ENCODE measurements at places on chromosomes 5 and 9.

GRCh38 chr9:117555964-117556629 is 141.2 kb upstream of the ASTN2 start:
- peak; percentile 19 for DNase-seq

GRCh38 chr9:1701113-1701512 is 314.0 kb upstream of the SMARCA2 start:
- no peak for DNase-seq

- peak; percentile 45 for DNase-seq
These were observed 11.9 kb downstream of the GRIN1 start for GRCh38 chr9:137150617-137151457.

DNA sequence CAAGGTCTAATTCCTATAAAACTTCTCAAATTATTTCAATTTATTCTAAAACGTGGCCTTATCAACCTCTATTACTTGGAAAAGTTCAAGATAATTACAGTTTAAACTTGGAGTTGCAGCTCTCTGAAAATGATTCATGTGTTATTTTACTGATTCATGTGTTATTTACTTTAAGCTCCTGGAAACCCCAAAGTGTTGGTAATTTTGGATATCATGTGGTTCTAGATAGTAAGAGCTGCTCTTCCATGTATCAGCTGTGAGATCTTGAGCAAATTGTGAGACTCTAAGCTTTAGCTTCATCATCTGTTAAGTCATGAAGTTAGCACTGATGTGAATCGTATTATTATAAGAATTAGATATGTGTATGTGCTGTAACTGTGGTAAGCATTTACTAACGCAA is 749.2 kb downstream of the TLE4 start:
- DNase-seq: no peak

DNA sequence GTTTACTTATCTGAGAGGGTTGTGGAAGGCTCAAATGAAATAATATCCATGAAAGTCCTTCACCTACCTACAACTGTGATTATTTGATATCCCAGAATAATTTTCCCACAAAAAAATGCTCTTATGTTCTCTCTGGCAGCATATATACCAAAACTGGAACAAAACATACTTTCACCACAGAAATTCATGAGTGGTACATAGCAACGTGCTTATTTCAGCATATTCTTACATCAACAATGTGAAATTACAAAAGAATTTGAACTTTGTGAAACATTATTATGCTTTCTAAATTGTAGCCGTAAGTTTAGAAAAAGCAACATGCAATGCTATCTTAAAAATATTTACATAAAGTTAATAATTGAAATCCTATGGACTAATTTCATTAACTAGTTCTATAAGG is 137.1 kb downstream of the GABRB2 start:
- no peak for DNase-seq

DNA sequence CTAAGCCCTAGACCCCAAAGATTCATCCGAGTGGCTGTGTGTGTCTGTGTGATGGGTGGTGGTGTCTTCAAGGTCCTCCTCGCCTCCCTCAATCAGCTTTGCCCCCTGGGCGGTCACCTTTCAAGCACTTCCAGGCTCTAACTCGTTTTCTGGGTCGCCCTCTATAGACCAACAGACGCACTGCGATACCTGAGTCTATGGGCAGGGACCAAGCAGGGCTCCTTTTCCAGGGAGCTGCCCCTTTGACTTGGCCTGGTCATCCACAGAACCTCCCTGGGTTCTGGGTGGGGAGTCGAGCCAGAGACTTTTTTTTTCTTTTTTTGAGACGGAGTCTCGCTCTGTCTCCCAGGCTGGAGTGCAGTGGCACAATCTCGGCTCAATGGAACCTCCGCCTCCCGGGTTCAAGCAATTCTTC is 1.1 kb downstream of the SLC27A4 start:
- peak; percentile 73 for DNase-seq

DNA sequence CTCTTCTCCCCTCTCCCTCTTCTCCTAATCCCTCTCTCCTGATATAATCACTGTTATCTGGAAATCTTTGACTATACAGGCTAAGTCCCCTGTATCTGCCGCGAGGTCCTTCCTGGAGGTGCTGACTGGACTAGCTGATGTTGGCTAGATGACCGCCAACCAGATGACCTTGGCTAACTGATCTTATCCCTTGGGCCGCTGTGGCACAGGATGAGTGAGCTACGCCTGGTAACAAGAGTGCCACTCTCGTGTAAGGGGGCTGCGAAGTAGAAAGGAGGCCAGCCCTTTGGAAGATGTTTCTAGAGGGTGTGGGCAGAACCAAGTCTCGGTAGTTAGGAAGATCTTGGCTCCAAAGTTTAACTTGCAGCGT is 345 bp upstream of the PRRC1 start:
- no peak for DNase-seq

- DNase-seq: no peak
These were observed 334.2 kb downstream of the PDE4D start for GRCh38 chr5:59559323-59559722.

DNA sequence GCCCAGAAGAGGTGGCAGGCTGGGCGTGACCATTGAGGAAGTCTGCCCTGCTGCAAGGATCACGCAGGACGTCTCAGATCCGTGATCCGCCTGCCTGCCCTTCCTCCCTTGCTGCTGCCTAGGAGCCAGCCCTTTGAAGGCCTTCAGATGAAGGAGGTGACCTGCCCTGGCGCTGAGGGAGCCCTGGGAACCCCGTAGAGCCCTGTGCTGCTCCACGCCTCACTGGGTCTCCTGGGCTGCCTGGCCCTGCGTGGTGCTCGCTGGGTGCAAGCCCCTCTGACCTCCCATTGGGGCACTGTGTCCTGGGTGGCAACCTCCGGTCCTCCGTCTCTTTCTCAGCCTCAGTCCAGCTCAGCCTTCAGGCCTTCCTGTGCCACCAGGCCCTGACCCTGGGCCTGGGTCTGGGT is 295.3 kb upstream of the IRX4 start:
- DNase-seq: no peak

GRCh38 chr5:77851176-77852067 is 75.3 kb upstream of the TBCA start:
- DNase-seq: peak; percentile 31

DNA sequence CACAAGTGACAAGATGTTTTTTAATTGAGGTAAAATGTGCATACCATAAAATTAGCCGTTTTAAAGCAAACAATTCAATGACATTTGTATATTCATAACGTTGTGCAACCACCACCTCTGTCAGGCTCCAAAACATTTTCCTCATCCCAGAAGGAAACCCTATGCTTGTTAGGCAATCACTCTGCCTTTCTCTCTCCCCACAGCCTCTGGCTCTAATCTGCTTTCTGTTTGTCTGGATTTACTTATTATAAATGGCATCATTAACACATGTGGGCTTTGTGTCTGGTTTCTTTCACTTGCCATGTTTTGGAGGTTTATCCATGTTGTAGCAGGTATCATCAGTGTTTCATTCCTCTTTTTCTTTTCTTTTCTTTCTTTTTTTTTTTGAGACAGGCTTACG is 1.4 kb upstream of the N4BP3 start:
- DNase-seq: no peak

DNA sequence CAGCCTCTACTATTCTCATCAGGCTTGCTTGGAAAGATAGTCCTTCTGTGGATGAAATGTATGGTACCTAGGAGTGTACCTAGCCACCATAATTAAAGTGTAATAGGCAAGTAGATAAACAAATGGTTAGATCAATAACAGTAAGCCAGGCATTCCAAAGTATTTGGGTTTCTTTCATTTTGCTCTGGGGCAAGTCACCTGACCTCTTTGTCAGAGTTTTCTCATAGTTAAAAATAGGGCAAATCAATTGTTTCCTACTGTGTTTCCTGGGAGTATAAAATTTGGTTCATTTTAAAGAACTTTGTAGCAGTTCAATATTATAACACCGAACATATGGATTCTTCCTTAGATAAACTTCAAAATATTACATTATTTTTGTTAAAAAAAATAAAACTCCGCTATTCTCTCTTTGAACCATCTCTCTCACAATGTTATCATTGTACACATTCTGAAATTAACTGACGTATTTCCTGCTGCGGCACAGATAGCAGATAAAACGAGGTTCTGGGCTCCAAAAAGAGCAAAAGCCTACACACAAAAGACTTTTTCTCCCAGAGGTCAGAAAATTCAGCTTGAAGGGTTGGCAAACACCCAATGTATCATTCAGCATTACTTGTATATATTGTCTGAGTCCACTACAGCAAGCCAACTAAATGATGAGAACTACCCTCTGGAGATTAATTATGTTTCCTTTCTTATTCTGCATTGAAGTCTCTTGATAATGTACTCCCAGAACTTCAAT is 267.9 kb downstream of the COX7C start:
- no peak for DNase-seq

- DNase-seq: no peak
These were observed 3.1 kb downstream of the FAM163B start for GRCh38 chr9:133605856-133606707.

DNA sequence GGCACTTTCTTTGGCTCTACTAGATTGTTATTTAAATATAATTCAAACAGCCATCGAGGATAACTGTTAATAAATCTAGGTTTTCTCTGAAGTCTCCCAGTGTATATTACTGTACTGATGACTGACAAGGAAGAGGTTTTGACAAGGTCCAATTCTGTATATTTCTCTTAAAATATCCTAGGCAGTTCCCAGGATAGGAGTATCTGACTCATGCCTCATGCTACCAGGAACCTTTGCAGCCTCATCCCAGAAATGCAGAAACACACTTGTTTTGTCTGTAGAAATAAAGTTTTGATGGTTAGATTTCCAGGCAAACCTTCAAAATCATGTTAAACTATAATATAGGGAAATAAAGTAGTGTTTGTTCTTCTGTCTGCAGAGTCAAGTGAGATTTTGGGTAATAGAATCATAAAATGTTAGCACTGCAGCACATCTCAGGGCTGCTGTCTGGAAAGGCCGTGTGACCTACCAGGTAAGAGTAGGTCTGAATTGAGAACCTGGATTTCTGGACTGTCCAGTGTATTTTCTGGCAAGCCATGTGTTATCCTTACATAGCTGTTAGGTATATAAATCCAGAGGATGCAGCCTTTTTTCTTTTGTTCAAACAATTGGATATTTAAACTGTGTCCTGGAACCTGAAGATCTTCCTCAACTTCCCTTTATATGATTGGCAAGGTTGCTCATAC is 8.3 kb downstream of the UBE2D2 start:
- no peak for DNase-seq

- DNase-seq: no peak
These were observed 639.4 kb downstream of the SEMA5A start for GRCh38 chr5:8906303-8906967.

DNA sequence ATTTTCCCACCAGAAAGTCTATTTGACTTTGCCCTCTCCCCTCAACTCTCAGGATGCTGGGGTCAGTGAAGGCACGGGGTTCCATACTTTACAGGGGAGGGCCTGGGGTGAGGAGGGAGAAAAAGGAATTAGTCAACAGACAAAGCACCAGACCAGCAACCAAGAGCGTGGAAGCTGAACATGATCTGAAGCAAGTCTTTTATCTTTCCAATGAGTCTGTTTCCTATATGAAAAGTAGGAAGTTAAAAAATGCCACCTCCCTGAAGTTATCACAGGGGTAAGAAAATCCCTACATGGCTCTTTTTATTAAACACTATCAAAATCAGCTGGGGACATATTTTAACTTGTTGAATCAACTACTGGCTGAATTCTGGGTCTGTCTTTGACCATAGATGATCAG is 337.0 kb downstream of the TRPM3 start:
- DNase-seq: no peak

DNA sequence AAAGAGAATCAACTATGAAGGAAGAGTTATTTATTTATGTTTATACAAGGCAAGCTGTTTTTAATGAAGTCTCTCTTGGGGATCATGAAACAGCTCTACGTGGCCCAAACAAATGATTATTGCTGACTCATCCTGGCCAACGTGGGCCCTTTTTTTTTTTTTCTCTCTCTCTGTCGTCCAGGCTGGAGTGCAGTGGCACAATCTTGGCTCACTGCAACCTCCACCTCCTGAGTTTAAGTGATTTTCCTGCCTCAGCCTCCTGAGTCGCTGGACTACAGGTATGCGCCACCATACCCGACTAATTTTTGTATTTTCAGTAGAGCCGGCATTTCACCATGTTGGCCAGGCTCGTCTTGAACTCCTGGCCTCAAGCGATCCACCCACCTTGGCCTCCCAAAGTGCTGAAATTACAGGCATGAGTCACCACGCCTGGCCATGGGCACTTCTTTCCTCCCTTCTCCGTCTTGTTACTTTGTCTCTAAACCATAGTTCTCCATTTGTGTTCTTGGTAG is 98.3 kb downstream of the BASP1 start:
- no peak for DNase-seq

GRCh38 chr5:124199893-124200292 is 546.5 kb downstream of the ZNF608 start:
- DNase-seq: no peak

DNA sequence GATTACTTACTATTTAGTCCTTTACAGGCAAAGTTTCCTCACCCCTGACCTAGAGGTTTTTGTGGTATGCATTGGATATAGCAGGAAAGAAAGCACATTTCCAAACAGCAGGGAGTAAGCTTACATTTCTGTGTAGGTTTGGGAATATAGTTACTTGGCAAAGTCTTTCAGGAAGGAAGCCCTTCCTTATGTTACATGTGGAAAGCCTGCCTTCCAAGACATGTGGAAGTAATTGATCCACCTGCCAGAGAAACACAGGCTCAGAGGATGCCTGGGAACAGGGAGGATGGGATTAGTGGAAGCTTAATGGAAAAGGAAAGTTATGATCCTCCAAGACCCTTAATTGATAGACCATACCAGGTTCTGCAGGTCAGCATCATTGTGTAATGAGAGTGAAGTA is 87.3 kb upstream of the PPP1R2B start:
- DNase-seq: no peak

GRCh38 chr5:15757103-15757502 is 257.1 kb downstream of the FBXL7 start:
- no peak for DNase-seq

DNA sequence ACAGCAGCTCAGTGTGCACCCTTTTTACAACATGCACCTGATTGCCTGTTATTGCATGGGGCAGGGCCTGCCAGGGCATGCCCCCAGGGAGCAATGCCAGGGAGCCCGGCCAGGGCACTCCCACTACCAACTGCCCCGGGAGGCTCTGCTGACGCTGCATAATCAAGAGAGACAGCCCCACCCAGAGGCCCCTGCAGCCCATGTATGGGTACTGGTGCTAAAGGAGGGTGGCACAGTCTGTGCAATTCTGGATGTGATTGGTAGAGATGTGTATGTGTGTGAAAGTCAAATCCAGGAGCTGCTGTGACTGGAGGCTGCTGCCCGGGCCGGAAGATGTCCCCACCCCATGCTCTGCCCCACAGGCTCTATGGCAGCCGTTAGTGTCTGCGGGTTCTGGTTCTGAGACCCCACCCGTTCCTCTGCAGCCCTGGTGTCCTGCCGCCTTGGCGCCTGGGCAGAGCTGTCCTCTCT is 3.9 kb upstream of the NEURL1B start:
- DNase-seq: no peak

GRCh38 chr5:112192866-112193265 is 226.2 kb downstream of the EPB41L4A start:
- DNase-seq: no peak

All from stimulated activated CD4-positive, alpha-beta T cell treated with anti-CD3 and anti-CD28 coated beads, Interleukin-2, amount 100 ng/mL, for 24 hours (primary cell).